Fibroblast of villous mesenchyme (primary cell): ENCODE measurements at places on chromosomes 1 and 21. TPM values are rescaled to one million over a fixed set of nuclear protein-coding genes. Genes with fewer than 3 reads are reported as not detected.

The FALEC gene
- total RNA-seq: 0.64 and 1.3 TPM in 2 replicates

The RGS1 gene
- 0.32 TPM in 1 of 2 replicates, not detected in the other for total RNA-seq

The PTGS2 gene
- 3.0 and 5.5 TPM in 2 replicates for total RNA-seq

The VSIG8 gene
- under 0.01 TPM in 1 of 2 replicates, not detected in the other for total RNA-seq

The SMCP gene
- not detected in 2 replicates for total RNA-seq

The PLD5 gene
- not detected in 2 replicates for total RNA-seq

The GJA8 gene
- not detected in 2 replicates for total RNA-seq

The SPATA46 gene
- not detected in 2 replicates for total RNA-seq

DNA sequence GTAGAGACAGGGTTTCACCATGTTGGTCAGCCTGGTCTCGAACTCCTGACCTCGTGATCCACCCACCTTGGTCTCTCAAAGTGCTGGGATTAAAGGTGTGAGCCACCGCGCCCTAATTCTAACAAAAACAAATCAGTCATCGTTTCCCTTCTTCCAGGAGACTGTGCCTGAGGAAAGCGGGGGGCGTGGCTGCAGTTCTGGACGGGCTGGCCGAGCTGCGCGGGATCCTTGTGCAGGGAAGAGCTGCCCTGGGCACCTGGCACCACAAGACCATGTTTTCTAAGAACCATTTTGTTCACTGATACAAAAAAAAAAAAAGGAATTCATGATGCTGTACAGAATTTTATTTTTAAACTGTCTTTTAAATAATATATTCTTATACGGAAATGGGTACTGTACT is 104.2 kb downstream of the WDR4 start:
- no peak for DNase-seq

GRCh38 chr1:148308832-148309458 is 156.9 kb upstream of the NBPF11 start:
- DNase-seq: peak; percentile 3

GRCh38 chr1:168643152-168643551 is 66.7 kb downstream of the XCL1 start:
- no peak for DNase-seq

DNA sequence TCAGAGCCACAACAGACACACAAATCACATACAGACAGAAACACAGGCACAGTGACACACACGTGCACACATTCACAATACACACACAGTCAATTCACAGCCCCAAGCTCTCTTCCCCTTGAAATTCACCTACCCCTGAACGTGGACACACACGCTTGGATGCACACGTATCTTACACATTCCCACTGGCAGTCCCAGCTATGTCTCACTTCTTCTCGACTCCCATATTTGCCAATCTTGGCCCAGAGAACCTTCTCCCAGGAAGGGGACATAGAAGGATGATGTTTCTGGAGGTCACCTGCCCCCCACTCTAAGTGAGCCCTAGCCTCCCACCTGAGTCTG is 1.6 kb downstream of the CRYBG2 start:
- no peak for DNase-seq

DNA sequence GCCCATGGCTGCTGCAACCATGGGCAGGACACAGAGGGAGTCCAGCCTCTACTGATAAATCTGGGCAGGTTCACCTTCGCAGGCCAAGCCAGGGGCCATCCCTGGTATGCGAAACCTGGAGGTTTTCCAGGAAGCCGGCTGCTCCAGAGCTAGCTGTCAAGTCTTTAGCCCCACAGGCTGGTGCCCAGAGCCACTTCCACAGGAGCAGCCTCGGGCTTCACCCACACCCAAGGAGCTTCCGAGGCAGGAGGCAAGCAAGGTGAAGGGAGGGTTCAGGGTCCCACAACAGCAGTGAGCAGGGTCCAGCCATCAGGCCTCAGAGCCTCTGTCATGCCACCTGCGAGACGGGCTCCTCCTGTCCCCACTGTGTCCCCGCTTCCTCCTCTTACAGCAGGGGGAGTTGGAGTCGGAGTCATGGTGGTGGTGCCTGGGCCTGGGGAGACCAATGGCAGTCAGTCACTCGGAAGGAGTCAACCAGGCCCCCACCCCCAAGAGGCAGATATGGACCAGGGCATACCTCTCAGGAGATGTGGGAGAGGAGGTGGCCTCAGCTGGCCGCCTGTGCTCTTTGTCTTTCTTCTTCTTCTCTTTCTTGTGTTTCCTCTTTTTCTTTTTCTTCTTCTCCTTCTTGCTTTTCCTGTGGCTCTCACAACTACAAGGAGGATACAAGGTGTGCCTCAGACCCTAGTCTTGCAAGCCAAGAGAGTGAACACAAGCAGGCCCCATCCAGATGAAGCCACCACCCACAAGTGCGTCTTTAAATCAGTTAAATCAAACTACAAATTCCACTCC is 2.1 kb downstream of the C1orf35 start:
- DNase-seq: no peak

- no peak for DNase-seq
These were observed 6.7 kb downstream of the TBX15 start for GRCh38 chr1:118981436-118981835.

- no peak for DNase-seq
These were observed 22.4 kb upstream of the ABCD3 start for GRCh38 chr1:94395748-94396309.

DNA sequence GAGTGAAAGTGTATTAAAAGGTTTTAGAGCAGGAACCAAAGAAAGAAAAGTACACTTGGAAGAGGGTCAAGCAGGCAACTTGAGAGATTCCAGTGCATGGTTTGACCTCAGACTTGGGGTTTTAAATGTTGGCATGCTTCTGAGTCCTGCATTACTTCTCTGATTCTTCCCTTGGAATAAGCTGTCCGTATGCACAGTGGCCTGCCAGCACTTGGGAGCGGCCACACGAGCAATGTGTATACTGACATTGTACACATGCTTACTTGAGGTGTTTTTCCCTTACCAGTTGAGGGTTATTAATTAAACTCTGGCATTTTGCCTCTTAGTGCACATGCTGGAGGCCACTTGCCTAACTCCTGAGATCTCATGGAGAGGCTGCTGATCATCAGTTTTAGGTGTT is 786.6 kb upstream of the RGS18 start:
- no peak for DNase-seq

DNA sequence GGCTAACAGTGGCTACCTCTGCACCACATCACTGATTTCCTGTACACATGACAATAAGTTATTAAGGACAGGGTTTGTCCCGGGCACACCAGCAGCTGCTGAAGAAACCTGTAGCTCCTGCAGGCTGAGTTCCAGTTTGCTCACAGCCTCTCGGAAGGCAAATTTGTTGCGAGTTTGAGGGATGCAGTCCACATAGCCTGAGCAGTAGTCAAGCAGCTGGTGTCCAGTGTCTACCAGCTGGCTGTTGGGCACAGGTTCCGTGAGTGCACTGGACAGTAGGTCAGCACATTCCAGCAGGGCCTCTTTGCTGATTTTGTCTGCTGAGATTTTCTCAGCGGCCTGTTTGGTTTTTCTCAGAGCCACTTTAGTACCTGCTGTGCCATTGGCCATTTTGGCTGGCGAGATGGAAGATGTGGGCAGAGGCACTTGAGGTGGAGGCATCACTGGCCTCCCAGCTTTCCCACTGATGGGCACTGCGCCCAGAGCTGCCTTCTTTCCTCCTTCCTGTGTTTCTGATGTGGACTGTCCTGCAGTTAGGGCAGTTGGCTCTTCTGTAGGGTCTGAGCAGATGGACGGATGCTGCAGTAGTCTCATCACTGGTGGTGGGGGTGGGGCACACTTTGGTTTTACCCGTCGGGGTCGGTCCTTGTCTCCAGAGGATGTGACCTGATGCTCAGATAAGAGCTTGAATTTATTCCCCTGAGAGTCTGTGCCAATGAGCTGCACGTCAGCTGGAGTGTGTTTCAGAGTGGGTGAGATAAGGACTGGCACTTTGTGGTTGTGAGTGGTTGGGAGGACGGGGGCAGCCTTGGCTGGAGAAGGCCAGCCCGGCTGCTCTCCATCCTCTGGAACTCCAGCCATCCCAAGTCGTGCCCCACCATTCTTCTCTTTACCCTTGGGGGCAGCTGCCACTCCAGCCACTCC is 26.1 kb downstream of the TOR3A start:
- DNase-seq: no peak

- peak; percentile 57 for DNase-seq
These were observed 85.8 kb downstream of the MRPS6 start for GRCh38 chr21:34158866-34159835.

- DNase-seq: peak; percentile 9
These were observed 12.3 kb downstream of the SLC44A3 start for GRCh38 chr1:94832446-94832845.

- no peak for DNase-seq
These were observed 2.4 kb upstream of the PTPRC start for GRCh38 chr1:198636391-198636790.

GRCh38 chr21:20261364-20261763 is 736.8 kb upstream of the NCAM2 start:
- DNase-seq: no peak

DNA sequence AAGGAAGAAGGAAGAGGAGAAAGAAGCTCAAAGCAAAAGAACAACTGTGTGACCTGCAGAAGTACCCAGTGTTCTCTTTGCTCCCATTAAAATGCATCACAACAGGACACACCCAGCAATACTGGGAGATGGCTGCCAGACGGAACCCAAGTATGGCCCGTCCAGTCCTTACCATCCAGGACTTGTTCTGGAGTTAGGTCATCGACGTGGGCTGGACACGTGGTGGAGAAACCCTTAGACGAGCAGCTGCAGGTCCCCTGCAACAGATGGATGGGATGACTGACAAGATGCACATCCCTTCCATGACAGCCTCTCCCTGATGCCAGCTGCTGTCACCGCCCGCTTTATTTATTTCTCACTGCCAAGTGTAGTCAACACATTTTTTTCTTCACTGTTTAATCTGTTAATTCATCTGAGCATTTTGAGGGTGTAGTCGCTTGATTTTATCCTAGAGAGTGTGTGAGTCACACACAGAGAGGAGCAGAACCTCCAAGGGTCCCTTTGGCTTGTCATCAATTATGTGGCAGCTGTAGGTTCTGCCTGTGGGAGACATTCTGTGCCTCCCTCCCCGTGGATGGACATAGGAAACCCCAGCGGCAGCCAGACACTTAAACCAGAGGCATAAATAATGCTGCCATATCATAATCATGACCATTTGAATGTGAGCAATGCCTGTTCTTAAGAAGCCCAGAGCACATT is 80.9 kb downstream of the ABCA4 start:
- DNase-seq: peak; percentile 77

DNA sequence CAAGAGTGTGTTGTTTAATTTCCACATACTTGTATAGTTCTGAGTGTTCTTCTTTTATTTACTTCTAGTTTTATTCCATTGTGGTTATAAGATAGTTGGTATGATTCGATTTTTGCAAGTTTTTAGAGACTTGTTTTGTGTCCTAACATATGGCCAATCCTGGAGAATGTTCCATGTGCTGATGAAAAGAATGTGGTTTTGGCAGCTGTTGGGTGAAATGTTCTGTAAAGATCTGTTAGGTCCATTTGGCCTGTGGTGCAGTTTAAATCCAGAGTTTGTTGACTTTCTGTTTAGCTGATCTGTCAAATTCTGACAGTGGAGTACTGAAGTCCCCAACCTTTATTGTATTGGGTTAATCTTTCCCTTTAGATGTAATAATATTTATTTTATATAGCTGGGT is 19.5 kb upstream of the TIPRL start:
- no peak for DNase-seq

DNA sequence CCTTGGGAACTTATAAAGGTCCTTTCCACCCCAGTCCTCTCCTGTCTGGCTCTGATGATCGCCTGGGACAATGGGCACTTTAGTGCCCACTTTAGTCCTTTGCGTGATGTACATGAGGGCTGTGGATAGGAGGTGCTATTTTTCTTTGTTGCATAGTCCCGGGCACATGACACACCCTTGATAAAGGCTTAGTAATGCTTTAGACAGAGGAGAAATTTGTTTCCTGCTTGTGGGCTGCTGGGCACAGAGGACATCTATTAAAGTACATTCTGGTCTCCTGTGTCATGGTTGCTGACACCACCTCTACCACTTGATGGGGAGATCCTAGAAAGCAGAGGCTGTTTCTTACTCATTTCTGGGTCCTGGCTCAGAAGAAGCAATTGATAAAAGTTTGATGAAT is 5.4 kb upstream of the KNCN start:
- DNase-seq: peak; percentile 10

DNA sequence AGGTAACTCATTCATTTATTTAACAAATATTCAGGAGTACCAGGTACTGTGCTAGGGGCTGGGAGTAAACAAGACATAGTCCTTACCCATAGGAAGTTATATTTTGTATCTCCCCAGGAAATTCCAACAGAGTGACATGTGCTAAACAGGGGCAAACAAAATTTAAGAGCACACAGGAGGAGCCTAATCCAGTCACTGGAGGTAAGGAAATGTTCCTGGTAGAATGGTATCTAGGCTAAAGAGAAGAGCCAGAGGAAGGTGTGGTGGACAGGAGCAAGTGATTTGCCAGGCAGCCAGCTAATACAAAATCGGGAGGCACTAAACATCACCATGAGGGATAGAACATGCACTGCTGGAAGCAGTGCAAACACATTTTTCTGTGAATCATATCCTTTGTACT is 10.4 kb downstream of the TEX38 start:
- no peak for DNase-seq

GRCh38 chr1:214718724-214719123 is 115.7 kb downstream of the CENPF start:
- no peak for DNase-seq

- DNase-seq: no peak
These were observed 481.3 kb downstream of the CAMTA1 start for GRCh38 chr1:7266561-7266960.

GRCh38 chr1:11800756-11801433 is 4.9 kb downstream of the MTHFR start:
- DNase-seq: no peak

DNA sequence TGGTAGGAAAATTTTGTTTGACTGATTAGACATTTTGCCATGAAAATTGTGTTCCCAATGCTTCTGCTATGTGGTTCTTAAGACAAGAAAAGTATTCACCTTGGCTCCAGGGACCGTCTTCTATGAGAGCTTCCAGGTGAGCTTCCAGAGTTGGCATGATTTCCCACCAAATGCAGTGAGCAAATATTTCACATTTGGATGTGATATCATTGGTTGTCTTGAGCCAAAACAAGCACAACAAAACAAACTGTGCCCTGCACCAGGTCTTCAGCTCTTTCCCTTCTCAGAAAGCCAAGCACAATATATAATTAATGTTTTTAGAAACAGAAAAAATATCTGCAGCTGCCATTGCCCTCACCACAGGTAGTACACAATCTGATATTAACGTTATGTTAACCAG is 1009.0 kb downstream of the PLA2G4A start:
- no peak for DNase-seq

GRCh38 chr1:29669158-29669871 is 433.0 kb downstream of the PTPRU start:
- no peak for DNase-seq

- no peak for DNase-seq
These were observed 151.4 kb upstream of the C1orf105 start for GRCh38 chr1:172269084-172269483.

- no peak for DNase-seq
These were observed 355 bp downstream of the SHISAL2A start for GRCh38 chr1:52633291-52633754.

DNA sequence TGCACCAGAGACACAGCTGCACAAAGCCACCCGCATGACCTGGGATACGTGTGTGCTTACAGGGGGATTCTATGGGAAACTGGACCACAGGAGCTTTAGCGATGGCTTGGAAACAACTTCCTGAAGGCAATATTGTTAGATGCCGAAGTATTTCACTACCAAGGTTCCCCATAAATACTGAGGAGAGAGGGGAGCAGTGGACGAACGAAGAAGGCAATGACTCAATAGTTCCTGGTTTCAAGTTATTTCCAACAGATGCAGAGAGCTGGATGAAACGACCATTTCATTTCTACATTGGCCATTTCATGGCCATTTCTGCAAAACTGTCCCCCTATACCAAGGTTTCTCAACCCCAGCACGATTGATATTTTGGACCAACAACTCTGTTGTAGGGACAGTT is 61.3 kb downstream of the CD34 start:
- DNase-seq: no peak

GRCh38 chr1:184242507-184242943 is 144.3 kb upstream of the C1orf21 start:
- peak; percentile 94 for DNase-seq
